H1 (cell line): ENCODE measurements at places on chromosomes 12 and 14.

DNA sequence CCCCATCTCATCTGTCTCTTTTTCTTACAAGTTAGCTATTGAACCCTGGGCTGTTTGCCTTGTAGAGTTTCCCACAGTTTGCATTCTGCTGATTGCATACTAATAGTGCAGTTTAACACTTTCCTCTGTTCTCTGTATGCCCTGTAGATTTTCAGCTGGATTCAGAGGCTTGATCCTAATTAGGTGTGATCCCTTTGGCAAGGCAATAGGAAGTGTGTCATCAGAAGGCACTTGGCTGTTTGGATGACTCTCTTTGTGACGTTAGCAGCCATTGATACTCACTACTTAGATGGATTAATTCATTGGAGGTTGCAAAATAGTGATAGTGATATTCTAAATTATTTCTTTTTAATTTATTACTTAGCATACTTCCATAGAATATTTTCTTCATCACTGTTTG, 33.6 kb downstream of the FUT8 start:
- DNase-seq = no peak

DNA sequence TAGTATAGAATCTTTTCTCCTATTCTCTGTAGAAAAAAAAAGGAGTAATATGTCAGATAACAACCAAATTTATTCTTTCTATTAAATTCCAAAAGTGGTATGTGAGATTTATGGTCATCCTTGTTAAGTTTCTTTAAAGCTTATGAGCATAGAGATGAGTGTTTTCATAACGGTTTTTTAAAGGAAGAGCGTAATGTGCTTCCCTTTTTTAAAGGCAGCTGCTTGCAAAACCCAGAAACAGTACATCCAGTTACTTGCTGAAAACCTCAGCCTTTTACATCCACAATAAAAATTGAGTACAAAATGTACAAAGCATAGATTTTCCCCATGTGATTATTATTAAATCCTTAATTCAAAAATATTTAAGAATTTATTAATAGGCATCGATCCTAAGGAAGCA, 53.6 kb upstream of the CD163 start:
- DNase-seq = no peak

DNA sequence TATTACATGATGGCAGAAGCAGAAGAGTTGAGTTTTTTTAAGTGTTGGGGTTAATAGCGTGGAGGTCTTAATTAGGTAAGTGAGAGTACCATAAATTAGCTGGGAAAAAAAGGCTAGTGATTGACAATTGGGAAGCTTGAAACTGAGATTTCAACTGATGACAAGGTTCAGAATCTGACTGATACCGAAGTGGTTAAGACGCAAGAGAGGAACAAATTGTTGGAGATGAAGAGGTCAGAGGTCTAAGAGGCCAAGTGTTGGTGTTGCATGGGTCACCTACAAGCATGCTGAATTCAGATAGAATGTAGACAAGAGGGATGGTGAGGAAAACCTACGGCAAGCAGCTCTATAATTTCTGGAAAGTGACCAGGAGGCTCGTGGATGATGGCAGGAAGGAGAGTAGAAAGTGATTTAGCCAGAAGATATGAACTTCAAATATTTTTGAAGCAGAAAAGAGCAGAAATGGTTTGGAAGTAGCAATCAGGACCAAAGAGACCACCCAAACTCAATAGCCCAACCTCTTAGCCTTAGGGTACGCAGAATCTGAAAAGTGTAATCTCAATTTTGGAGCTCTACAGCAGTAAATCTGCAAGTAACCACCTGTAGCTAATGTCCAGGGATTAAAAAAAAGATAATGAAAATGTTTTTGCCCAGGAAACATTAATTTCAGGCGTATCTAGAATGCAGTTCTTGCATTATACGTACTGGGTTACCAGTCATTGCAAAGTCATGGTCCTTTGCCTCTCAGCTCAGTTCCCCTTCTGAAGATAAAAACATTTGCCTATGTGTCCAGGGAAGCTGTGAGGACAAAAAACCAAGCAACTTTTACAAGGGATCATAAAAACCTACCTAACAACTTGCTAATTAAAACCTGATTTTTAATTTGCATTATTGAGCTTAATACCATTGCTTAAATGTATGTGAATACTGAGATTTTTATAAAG, 1.7 kb upstream of the TMPO start:
- DNase-seq = no peak

DNA sequence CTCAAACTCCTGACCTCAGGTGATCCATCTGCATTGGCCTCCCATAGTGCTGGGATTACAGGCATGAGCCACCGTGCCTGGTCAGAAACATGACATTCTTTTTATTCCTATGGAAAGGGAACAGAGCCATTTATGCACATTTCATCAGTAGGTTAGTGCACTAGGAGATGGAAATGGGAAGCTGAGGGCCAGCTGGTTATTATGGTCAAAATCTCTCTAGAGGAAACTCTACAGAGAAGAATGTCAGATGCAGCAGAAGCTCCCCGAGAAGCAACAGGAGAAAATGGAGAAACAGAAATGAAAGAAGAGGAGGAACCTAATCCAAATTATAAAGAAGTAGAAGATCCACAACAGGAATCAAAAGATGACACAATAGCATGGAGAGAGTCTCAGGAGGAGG, 2.7 kb downstream of the CFAP251 start:
- no peak for DNase-seq

DNA sequence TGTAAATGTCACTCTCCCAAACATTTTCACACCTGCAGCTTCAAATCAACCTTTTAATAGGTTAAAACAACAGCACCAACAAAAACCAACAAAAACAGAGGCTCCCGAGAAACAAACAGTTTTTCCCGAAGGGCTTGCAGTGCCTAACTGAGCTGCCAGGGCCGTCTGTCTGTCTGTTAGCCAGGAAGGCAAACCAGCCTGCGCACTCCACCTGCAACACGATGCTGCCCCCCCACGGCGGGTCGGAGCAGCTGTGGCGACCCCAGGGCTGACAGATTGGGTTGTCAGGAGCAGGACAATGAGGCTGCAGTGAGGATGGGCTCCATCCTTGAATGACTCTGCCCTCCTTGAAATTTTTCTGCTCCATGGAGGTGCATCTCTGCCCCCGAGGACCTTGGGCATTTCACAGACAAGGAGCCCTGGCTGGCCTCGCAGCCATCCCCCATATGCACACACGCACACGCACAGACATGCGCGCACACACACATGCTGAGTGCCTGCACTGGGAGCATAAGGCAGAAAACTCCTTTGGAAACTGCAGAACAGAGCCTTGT, 2.6 kb downstream of the RTL1 start:
- DNase-seq = peak; percentile 87
